ENCODE measurements at places on chromosomes 1 and 21.
A peak's percentile ranks its signal among the peaks of the same experiment; 100 is the strongest.

GRCh38 chr1:71490432-71490831 lies 409.6 kb upstream of the ZRANB2 start:
- DNase-seq, result no peak

DNA sequence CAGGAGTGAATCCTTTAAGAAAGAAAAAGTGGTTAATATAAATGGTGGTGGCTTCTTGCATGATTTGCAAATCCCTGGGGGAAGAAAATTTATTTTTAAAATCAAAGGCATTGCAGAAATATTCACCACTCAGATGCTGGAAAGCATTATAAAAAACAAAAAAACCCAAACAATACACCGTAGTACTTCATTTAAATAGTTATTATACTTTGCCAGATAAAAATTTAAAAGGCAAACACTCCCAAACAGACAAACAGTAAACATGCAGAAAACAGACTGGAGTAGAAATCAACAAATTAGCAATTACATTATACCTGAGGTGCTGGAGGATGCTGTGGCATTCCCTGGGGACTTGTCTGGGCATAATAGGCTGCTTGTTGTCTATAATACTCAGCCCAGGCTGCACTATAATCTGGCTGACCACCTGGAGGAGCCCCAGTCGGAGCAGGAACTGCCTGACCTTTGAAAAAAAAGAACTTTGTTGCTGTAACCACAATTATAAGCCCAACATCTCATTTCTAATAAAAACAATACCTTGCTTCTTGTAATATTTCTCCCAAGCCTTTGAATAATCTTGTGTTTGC lies 29.9 kb downstream of the FUBP1 start:
- peak; percentile 11 for DNase-seq

DNA sequence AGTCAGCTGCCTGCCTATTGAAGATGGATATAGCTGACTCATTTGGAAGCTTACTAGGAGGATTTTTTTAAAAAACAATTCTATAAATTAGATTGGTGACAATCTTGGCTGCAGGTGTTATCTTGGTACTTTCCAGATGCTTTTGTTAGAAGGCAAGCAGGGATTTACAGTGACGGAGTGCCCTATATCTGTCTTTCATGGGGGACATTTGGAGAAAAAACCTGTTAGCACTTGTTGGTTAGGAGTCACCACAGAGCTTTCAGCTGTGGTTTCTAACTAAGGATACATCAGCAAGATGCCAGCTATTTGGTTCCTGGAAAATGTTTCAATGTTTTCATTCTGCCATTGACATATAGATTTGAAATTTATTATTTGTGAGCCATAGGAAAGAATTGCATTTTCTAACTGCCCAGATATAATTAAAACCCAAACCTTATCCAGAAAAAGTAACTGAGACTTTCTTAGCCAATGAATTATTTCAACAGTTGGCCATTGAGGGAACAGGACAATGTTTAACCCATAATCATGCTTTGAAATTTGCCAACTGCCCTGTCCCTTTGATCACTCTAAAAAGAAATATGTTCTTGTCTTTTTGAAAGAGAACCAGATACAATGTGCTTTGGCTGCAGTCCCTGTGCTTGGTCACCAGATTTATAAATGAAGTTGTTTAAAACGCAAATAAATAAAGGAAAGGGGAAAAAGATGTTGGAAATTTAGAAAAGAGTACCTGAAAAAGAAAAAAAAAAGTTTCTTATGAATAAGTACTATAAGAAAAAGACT lies 761.0 kb upstream of the CXADR start:
- no peak for DNase-seq

DNA sequence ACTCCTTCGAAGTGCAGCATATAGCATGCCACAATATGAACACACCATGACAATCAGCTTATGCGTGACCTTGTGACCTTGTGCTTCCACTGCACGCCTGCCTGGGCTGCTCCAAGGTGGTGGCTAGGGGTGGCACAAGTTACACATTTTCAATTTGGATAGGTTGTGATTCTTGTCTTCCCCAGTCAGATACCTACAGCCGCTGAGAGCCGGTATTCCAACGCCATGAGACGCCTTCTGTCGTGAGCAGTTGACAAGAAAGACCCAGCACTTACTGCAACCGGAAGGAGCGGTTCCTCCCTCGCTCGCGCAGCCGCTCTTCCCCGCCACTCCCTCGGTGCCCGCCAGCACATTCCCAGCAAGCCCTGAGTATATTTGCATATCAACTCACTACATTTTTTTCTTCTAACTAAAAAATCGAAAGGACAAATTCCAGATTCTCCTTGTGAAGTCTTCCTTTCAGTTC lies 359 bp upstream of the RNU11 start:
- DNase-seq, result peak; percentile 90

- no peak for DNase-seq
Observed at GRCh38 chr1:178161516-178161915, 67.6 kb downstream of the RASAL2 start.

DNA sequence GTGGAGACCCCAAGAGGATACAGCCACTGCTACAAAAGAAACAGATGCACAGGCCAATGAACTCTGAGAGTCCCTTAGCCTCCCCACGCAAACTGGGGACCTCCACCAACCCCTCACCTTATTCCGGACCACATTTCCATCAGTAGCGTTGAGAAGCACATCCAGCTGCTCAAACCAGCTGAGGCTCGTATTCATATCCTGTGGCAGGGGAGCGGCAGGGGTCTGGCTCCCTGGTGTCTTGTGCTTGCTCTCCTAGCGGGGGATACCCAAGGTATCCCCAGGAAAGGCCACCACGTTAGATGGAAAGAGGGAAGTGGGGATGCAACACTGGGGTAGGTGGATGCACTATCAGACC lies 481 bp downstream of the CCDC163 start:
- DNase-seq, result no peak

DNA sequence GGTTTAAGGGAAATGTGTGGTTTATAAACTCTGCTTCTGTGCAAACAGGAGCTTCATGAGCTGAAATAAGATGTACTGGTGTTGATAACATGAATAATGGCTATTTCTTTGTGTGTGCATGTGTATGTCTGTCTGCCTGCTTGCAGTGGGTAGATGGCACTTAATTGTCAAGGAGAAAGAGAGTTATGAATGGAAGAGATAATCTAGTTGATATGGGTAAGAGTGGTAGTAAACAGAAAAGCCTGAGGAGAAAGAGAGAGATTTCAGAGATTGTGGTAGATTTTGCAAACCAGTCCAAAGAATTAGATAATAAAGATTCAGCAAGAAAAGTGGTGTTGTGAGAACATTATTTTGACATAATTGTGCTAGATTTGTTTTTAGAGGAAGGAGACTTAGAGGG lies 7.7 kb downstream of the SUCO start:
- no peak for DNase-seq

- peak; percentile 26 for DNase-seq
Observed at GRCh38 chr1:71116729-71117128, 35.9 kb upstream of the ZRANB2 start.

DNA sequence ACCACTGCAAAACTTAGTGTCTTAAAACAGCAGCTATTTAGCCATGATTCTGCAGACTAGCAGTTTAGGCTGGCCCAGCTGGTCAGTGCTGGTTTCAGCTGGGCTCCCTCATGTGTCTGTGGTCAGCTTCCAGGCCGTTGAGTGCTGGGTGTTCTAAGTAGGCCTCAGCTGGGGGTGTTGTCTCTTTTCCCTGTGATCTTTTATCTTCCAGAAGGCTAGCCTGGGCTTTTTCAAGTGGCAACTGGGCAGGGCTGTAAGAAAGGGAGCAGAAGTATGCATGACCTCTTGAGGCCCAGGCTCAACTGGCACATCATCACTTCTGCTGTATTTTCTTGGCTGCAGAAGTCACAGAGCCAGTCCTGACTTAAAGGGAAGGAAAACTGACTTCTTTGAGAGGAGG lies 136.1 kb downstream of the KIF26B start:
- no peak for DNase-seq

All from hindlimb muscle (tissue), 1 donor.